ENCODE measurements at places on chromosomes 7 and 10. TPM values are rescaled to one million over a fixed set of nuclear protein-coding genes. Genes with fewer than 3 reads are reported as not detected.
A peak's percentile ranks its signal among the peaks of the same experiment; 100 is the strongest.

- H3K36me3 ChIP-seq: no peaks in the 10 kb centered on the region
- DNase-seq: no peak
- H3K4me1 ChIP-seq: no peaks in the 10 kb centered on the region
- H3K4me3 ChIP-seq: no peak overlapping the region
- H3K27ac ChIP-seq: no peak overlapping the region
- H3K27me3 ChIP-seq: peaks cover 2% of the 10 kb centered on the region
Observed at GRCh38 chr7:44187636-44188416, 1.4 kb downstream of the GCK start.

DNA sequence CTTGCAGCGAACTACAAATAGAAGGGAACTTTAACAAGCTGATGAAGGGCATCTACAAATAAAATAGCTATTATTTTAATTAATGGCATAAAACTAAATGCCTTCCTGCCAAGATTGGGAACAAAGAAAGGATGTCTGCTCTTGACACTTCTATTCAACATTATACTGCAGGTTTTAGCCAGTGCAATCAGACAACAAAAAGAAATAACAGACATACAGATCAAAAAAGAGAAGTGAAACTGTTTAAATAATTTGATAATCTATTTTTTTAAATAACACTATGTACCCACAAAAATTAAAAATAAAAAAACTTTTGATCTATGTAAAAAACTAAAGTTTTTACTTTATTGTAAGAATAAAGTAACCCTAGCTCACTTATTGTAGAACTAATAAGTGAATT lies 22.4 kb upstream of the TLL2 start:
- H3K4me3 ChIP-seq: no peak overlapping the region
- H3K27ac ChIP-seq: no peak overlapping the region
- H3K36me3 ChIP-seq: peaks cover 39% of the 10 kb centered on the region
- peaks cover 1% of the 10 kb centered on the region for H3K4me1 ChIP-seq
- H3K27me3 ChIP-seq: no peaks in the 10 kb centered on the region

DNA sequence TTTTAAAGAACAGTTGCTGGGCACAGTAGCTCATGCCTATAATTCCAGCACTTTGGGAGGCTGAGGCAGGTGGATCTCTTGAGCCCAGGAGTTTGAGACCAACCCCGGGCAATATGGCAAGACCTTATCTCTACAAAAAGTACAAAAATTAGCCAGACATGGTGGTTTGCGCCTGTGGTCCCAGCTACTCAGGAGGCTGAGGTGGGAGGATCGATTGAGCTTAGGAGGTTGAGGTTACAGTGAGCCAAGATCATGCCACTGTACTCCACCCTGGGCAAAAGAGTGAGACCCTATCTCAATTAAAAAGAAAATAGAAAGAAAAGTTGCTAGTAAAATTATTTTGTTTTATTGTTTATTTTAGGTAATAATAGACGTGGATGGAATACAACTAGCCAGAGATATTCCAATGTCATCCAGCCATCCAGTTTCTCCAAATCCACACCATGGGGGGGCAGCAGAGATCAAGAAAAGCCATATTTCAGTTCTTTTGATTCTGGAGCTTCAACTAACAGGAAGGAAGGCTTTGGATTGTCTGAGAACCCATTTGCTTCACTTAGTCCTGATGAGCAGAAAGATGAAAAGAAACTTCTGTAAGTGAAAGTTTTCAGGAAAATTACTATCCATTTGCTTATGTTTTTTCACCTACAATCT lies 3.0 kb downstream of the NUP42 start:
- peaks cover 42% of the 10 kb centered on the region for H3K4me1 ChIP-seq
- no peak overlapping the region for H3K4me3 ChIP-seq

INHBA gene
- total RNA-seq: not detected

- DNase-seq: no peak
- H3K4me1 ChIP-seq: no peaks in the 10 kb centered on the region
- H3K4me3 ChIP-seq: no peak overlapping the region
- H3K36me3 ChIP-seq: no peaks in the 10 kb centered on the region
- H3K27ac ChIP-seq: no peak overlapping the region
- H3K27me3 ChIP-seq: no peaks in the 10 kb centered on the region
Observed at GRCh38 chr10:60405172-60405571, 15.5 kb upstream of the ANK3 start.

- H3K4me3 ChIP-seq: no peak overlapping the region
- peaks cover 26% of the 10 kb centered on the region for H3K4me1 ChIP-seq
- H3K27ac ChIP-seq: peak overlapping the region; percentile 57
- no peak for DNase-seq
- H3K27me3 ChIP-seq: no peaks in the 10 kb centered on the region
- H3K36me3 ChIP-seq: peaks cover 33% of the 10 kb centered on the region
Observed at GRCh38 chr7:1890289-1891235, 220.5 kb downstream of the ELFN1 start.

GRCh38 chr7:24778543-24779282 lies 21.4 kb upstream of the GSDME start:
- peaks cover 5% of the 10 kb centered on the region for H3K4me1 ChIP-seq
- no peak overlapping the region for H3K4me3 ChIP-seq
- H3K36me3 ChIP-seq: peaks cover 6% of the 10 kb centered on the region
- no peak for DNase-seq
- no peak overlapping the region for H3K27ac ChIP-seq

DNA sequence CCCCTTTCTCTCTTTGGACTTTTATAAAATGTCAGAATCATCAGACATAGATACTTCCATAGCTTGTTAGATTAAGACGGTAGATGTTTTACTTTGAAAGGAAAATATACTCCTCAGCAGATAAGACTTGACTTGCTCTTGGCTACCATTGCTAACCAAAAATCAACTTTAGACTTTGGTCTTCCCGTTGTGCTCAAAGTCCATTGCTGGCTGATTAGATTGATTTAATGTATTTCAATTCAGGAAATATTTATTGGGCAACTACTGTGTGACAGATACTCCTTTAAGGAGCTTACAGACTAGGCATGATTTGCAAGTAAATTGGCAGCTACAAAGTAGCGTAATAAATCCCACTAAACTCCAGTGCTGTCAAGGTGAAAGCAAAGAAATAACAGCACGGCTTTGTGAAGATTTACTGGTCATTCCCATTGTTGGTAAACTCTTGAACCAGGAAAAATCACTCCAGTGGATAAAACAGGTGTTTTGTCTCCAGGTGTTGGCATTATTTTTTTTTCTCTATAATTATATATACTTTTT lies 95.7 kb upstream of the ARMC3 start:
- DNase-seq: no peak
- no peak overlapping the region for H3K4me3 ChIP-seq
- H3K36me3 ChIP-seq: no peaks in the 10 kb centered on the region
- no peaks in the 10 kb centered on the region for H3K4me1 ChIP-seq

FEZF1 gene
- total RNA-seq: not detected

GRCh38 chr10:49478819-49479218 lies 60.1 kb downstream of the ERCC6 start:
- H3K4me3 ChIP-seq: no peak overlapping the region
- no peaks in the 10 kb centered on the region for H3K27me3 ChIP-seq
- no peak for DNase-seq
- no peaks in the 10 kb centered on the region for H3K4me1 ChIP-seq
- H3K27ac ChIP-seq: no peak overlapping the region

GRCh38 chr10:97016728-97017473 lies 168.9 kb downstream of the SLIT1 start:
- peak overlapping the region; percentile 86 for H3K27ac ChIP-seq
- no peaks in the 10 kb centered on the region for H3K36me3 ChIP-seq
- H3K27me3 ChIP-seq: no peaks in the 10 kb centered on the region
- peak overlapping the region; percentile 6 for H3K4me3 ChIP-seq
- H3K4me1 ChIP-seq: peaks cover 21% of the 10 kb centered on the region
- peak; percentile 43 for DNase-seq

- H3K27me3 ChIP-seq: peaks cover 5% of the 10 kb centered on the region
- H3K36me3 ChIP-seq: no peaks in the 10 kb centered on the region
- H3K4me1 ChIP-seq: peaks cover 41% of the 10 kb centered on the region
- DNase-seq: no peak
- H3K27ac ChIP-seq: no peak overlapping the region
Observed at GRCh38 chr10:70613941-70614340, 11.4 kb upstream of the PRF1 start.

All from activated CD4-positive, alpha-beta T cell treated with anti-CD3 and anti-CD28 coated beads, Interleukin-2, amount 10 ng/mL, durations not matched to agents 7 days and 5 days (primary cell).